ENCODE measurements at places on chromosomes 3 and 15.

DNA sequence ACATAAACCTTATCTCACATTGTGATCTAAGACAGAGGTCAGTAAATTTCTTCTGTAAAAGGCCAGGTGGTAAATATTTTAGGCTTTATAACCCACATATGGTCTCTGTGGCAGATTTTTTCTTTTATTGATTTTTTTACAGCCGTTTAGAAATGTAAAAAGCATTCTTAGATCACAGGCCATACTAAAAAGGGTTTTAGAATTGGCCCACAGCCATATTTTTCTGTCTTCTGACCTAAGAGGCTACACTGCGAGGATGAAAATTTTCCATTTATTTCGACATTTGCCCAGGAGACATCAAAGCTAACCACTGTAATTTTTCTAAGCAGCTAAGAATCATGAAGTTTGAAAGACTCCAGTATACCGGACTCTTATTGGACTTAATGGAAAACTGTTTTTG, 377.2 kb upstream of the SGO1 start:
- no peak for DNase-seq

- no peak for DNase-seq
Measured at GRCh38 chr3:14914779-14915117, 32.6 kb upstream of the NR2C2 start.

- DNase-seq: no peak
Measured at GRCh38 chr15:25392806-25393205, 46.0 kb downstream of the UBE3A start.

GRCh38 chr3:141373232-141373631, 4.9 kb downstream of the ZBTB38 start:
- no peak for DNase-seq

DNA sequence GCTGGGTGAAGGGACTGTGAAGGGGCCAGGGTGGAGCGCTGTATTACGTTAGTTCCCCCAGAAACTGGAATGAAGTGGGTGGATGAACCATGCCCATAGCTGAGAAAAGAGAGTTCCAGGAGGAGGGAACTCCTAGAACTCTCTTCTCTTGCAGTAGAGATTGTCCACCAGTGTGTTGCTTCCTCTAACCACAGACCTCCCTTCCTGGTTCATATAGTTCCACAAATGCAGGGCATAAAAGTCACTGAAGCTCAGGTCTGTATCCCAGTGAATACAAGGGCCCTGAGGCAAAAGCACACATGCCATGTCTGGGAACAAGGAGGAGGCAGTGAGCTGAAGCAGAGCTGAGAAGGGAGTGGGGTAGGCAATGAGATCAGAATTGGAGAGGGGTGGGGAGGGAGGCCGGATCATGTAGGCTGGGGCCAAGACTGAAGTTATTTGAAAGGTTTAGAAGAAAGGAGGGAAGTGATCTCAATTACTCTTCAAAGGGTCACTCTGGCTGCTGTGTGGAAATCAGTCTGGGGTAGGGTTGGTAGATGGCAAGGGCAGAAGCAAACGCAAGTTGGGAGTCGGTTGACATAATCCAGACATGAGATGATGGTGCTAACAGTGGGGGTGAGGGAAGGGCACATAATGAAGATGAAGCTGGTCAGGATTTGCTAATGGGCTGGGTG, 6.5 kb downstream of the A4GNT start:
- peak; percentile 38 for DNase-seq

DNA sequence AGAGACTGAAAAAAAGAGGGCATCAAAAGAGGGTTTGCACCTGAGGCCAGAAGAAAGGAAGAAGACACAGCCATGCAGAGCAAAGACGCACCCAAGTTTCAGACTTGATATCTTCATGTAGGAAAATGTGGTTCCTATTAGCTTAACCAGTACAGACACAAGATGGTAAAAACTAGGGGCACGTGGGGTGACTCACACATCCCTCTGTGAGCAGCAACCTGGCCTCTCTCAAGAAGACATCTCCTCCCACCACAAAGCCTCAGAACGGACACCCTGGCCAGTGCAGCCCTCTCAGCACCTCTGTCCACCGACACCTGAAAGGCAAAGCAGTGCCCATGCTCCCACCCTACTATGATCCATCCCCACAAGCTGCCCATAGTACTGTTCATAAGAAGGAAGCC, 33.3 kb downstream of the GLB1 start:
- DNase-seq: peak; percentile 32

- DNase-seq: no peak
Measured at GRCh38 chr3:197957790-197958133, 2.3 kb upstream of the LMLN start.

- peak; percentile 31 for DNase-seq
Measured at GRCh38 chr15:68775671-68776476, 44.8 kb downstream of the ANP32A start.

GRCh38 chr3:43288850-43289249, 2.5 kb downstream of the SNRK start:
- DNase-seq: no peak

Data from fibroblast of skin of back (primary cell).